Neuronal stem cell (in vitro differentiated cells): ENCODE measurements at places on chromosomes 16 and 17.

DNA sequence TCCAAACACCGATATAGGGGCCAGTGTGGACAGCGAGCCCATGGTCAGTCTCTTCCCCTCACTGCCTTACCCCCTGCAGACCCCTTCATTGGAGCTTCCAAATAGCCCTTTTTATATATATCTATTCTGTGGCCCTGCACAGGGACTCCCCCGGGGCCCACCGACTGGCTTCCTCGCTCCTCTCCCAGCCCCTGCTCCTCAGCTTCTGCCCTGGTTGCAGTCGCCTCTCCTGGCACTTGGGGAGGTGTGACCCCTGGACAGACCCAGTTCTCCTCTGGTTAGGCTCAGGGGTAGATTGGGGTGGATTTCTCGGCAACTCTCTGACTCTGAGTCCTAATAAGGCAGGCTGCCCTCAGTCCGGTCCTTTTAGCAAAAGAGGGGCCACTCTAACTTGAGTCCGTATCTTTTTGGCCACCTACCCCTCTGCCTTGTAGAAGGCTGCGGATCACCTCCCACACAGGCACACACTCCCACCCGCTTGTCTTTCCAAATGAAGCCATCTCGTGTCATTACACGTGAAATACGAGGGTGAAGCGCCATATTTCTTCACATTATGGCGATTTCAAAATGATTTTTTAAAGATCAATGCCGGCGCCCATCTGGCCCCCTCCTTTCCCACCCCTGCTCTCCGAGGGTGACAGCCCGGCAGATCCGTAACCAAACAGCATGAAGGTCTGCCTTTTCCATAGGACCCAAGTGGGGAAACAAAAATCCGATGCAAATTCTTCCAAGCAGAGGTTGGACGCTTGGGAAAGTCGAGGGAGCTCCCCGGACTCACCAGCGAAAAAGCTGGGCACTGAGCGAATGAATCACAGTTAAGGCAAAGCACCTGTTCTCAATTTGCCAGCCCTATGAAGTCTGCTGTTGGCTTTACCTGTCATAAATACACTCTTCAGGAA, 1.7 kb upstream of the HOXB9 start:
- no peak for DNase-seq

DNA sequence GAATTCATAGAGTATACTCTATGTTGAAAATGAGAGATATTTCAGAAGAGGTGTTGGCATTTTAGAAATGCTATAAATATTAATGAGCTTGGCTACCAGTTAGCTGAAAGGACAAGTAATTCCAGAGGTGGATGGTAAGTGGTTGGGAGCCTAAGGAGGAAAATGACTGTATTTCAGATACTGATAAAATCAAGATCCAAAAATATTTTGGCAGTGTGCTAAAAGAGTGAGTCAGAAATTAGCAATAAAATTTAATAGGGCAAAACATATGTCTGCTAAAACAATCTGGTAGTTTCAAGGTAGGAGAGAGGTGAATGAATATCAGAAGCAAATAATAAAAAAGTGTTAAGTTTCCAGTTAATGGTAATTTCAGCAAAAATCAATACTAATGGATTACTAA, 1287.9 kb downstream of the CDH8 start:
- no peak for DNase-seq

DNA sequence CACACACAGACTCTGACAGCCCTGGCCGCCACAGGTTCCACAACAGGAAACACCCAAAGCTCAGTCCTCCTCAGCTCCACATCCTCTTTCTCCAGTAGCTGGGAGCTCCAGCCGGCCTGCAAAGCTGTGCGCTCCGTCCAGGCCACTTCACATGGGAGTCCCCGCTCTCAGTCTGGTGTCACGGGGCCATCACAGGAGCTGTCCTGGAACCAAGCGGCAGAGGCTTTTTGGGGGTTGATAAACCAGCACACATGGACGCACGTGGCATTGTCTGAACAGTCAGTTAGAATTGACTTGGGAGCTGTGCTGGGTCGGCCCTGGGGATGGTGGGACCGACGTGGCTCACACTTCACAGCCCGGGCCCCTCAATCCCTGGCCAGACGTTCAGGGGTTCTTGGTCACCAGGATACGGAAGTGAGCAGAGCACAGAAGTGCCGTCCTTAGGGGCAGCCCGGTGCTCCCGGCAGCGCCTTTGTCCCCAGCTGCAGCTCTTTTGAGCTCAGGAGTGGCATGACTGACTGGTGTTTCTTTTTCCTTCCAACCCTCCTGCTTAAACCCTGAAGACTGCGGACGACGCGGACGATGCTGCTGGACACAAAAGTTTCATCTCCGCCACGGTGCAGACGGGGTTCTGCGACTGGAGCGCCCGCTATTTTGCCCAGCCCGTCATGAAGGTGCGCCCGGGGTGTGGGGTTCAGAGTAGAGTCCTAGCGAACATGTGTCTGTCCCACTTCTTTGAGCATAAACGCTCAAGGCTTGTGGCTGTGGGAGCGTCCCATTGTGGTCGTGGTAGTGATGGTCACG, 66.6 kb upstream of the CHMP6 start:
- no peak for DNase-seq

- no peak for DNase-seq
These were observed 8.6 kb downstream of the ZNF750 start for GRCh38 chr17:82831041-82831817.

GRCh38 chr16:23016368-23016767, 132.9 kb downstream of the USP31 start:
- DNase-seq: no peak

DNA sequence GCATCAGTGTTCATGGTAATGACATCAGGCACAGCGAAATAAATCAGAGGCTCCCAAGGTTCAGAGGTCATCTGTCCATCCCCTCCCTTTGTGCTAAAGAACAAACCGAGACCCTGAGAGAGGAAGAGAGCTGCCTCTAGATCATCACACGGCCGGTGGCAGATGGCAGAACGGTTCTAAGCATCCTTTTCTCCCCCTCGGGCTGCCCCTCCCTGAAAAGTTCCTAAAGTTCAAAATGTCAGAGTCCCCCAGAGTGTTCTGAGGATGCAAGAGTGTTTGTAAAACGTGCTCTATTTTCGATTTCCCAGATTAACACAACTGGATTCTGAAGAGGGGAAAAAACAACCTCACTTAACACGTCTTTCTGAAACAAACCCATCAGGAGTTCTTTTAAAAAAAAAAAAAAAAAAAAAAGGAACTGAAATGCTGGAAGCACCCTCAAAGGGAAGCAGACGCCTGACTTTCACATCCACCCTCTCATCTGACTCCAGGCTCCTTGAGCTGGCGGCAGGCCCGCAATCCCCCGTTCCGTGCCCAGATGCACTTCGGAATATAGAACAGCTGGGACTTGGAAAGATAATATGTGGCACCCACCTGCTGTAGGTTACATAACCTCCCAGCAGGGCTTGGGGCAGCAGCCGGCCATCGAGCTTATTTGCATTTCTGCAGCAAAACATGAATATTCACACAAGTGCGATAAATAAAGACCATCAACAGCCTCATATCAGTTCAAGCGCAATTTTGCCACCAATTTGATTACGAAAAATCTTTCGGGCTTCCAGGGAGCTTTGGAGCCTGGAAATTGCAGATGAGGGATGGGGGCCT, 115.5 kb upstream of the SMURF2 start:
- no peak for DNase-seq

DNA sequence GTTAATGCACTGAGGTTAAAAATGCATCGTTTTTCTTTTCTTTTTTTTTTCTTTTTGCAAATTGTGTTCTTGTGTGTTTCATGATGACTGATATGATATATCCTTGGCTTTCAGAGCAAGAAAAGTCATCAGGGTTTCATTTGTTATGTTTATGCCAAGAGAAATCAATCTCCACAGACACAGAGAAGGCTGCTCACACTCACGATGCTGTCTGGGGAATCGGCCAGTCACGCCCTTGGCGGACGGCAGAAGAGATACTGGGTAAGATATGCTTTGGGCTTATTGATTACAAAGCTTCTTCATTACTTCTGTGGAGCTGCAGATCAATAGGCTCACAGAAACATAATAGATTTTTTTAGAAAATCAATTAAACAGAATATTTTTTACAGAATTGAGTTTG, 42.2 kb upstream of the TNRC6C start:
- DNase-seq: no peak

GRCh38 chr17:1914661-1915083, 84.9 kb downstream of the RPA1 start:
- no peak for DNase-seq

- no peak for DNase-seq
These were observed 34.4 kb downstream of the ZZEF1 start for GRCh38 chr17:4108397-4108796.

GRCh38 chr17:73991260-73991659, 212.2 kb upstream of the RPL38 start:
- DNase-seq: no peak

DNA sequence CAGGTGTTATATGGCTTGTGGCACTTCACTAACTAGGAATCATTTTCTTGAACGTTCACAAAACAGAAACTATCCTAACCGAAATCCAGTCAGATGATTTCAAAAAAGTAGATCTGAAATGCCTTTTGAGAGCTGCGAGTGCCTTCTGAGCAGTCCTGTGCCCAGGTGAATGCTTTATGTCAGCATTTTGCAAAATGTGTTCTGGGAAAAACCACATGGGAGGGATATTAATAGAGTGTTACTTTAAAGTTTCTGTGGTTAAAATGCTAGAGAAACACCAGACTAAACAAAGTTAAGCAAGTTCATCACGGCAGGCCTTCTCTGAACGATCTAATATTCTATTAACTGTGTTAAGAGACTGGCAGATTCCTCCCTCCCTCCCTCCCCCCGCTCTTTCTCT, 15.8 kb upstream of the RGS9 start:
- DNase-seq: no peak

GRCh38 chr17:31554930-31555329, 163.5 kb downstream of the RAB11FIP4 start:
- DNase-seq: no peak

- DNase-seq: no peak
These were observed 7.8 kb downstream of the TRAF7 start for GRCh38 chr16:2163211-2163881.

GRCh38 chr17:42623732-42624596, 14.5 kb downstream of the TUBG1 start:
- DNase-seq: no peak

DNA sequence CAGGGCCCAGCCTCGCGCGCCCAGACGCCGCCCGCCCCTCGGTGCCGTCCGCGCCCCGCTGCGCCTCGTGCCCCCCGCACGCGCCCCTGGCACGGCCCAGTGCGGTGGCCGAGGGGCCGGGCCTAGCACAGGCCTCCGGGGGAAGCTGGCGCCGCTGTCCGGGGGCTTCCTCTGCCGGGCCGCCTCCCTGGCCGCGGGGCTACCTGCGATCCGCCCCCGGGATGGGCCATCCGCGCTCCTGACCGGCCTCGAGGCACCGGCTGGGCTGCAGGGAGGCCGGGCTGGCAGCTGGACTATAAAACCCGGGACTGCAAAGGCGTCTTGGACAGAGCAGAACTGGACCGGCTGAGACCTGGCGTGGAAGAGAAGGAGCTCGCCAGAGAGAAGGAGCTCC, 783 bp downstream of the BHLHA9 start:
- DNase-seq: no peak

DNA sequence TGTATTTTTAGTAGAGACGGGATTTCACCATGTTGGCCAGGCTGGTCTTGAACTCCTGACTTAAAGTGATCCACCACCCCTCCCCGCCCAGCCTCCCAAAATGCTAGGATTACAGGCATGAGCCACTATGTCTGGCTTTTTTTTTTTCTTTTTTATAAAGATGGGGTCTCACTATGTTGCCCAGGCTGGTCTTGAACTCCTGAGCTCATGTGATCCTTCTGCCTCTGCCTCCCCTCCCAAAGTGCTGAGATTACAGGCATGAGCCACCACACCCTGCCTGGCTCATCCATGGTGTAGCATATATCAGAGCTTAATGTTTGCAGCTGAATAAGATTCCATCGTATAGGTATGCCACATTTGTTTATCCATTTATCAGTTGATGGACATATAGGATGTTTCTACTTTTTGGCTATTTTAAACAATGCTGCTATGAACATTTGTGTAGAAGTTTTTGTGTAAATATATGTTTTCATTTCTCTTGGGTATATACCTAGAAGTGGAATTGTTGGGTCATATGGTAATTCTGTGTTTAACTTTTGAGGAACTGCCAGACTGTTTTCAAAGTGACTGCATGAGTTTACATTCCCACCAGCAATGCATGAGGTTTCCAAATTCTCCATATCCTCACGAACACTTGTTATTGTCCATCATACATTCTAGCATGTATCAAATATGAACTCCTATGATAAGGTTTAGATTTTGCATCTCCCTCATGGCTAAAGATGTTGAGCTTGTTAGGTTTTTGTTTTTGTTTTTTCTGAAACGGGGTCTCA, 55.7 kb upstream of the HAS3 start:
- DNase-seq: no peak

GRCh38 chr16:71724320-71724751, at the start of gene PHLPP2:
Gene PHLPP2 (minus strand): TSS chr16:71724701. CDS start chr16:71714795, 9,906 bp downstream.
- DNase-seq: no peak

- DNase-seq: no peak
These were observed at the start of gene HOXB8 for GRCh38 chr17:48615047-48615962. Gene HOXB8 (minus strand): TSS chr17:48615292. CDS start chr17:48614704, 588 bp downstream.

GRCh38 chr16:48487287-48487686, 102.1 kb upstream of the SIAH1 start:
- no peak for DNase-seq

DNA sequence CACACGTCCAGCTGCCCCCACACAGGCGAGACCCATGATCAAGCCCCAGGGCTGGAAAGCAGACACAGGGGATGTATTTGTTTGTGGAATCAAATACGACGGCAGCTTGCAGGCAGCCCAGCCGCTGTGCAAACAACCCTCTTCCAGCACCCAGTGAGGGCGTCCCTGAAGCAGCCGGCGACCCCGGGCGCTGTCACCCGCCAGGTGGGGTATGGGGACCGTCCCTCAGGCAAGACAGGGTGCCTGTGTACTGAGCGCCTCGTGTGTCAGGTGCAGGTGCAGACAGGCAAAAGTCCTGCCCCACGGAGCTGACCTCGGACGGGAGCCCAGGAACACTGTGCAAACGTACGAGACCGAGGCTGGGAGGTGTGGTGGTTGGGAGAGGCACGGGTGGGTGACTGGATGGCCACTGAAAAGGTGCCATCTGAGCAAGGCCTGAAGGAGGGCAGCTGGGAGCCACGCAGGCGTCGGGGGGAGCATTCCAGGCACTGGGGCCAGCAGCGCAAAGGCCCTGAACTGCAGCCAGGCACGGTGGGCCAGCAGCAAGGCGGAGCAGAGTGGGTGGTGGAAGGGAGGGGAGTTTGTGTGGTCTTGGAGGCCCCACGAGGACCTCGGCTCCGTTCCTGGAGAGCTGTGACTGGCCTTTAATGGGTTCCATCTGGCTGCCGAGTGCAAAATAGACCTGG, 48.5 kb downstream of the CBFA2T3 start:
- no peak for DNase-seq

DNA sequence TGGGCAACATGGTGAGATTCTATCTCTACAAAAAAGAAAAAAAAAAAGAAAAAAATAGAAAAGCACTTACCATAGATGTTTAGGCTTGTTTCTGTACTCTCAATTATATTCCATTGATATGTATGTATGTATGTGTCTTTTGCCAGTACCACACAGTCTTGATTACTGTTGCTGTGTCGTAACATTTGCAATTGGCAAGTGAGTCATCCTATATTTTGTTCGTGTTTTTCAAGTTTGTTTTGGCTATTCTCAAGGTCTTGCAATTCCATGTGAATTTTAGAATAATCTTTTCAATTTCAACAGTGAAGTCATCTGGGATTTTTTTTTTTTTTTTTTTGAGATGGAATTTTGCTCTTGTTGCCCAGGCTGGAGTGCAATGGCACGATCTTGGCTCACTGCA, 19.3 kb downstream of the SPECC1 start:
- DNase-seq: no peak
